ENCODE measurements at places on chromosomes 11 and 22.
A peak's percentile ranks its signal among the peaks of the same experiment; 100 is the strongest.

- DNase-seq = no peak
Measured at GRCh38 chr11:75831915-75832502, 17.0 kb downstream of the UVRAG start.

DNA sequence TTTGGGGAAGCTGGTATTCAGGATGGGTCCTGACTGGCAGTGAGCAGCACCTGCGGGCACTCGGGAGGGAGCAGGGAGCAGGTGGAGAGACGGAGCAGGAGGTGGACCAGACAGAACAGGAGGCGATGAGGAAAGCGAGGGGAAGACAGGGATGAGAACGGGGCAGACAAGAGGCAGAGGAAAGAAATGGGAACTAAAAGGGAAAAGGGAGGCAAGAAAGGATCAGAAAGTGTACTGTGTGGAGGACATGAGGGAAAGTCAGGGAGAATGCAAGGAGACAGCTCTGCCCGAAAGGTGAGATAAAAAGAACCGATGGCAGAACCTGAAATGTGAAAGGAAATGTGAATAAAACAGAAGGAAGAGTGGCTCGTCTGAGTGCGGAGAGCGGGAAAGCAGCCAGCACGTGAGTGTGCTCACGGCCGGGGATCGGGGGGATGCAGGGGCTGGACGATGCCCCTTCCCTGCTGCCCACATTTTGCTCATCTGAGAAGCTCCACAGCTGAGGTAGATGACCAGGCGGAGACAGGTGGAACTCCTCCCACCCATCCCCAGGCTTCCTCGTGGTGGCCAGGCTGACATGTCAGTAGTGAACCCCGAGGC, 494.4 kb upstream of the B3GAT1 start:
- no peak for DNase-seq

GRCh38 chr11:130314750-130315285, at the start of gene ZBTB44:
Gene ZBTB44 (minus strand): TSS chr11:130314917. CDS start chr11:130261873, 53,044 bp downstream.
- peak; percentile 90 for DNase-seq

DNA sequence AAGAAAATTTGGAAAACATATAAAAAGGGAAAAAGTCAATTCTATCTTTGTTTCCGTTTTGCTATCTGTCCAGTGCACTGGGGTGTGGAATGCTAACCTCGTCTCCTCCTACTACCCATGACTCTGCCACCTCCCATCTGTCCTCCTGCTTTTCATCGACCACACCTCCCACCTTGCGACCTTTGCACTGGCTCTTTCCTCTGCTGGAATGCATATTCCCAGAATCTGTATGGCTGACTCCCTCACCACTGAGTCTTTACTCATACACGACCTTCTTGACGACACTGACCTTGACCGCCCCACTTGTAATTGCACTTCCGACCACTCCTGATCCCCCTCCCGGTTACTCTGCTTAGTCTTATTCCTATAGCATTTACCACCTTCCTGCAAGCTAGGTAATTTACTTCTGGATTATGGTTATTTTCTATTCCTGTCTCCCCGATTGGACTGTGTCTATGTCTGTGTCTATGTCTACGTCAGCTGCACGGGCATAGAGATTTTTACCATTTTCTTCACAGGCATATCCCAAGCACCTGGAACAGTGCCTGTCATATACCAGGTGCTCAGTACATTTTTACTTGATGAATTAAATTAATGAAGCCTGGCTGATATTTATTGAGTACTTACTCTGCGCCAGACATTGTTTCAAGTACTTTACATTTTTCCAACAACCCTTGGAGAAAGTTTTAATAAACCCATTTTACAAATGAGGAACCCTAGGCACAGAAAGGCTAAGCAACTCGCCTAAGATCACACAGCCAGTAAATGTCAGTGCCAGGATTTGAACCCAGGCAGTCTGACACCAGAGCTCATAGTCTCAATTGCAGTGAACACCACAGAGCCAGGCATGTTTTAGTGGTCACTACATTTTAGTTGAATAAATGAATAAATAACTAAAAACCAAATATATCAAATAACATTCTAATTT, 89.3 kb upstream of the SLC22A12 start:
- no peak for DNase-seq

DNA sequence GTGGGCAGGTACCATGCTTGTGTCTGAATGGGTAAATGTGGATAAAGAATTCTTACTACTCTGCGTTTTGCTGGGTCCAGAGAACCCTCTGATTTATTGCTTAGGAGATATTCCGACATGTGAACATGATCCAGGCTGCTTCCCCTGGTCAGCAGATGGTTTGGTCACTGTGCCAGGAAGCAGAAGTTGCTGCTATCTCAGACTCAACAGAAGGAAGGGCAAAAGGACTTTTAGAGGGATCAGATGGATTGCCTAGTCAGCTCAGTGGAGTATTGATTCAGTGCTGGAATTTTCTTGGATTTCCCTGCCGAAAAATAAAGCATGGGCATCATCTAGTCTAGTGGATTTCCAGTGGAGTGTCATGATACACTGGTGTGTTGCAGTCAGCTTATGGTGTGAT, 440.1 kb downstream of the NTM start:
- no peak for DNase-seq

DNA sequence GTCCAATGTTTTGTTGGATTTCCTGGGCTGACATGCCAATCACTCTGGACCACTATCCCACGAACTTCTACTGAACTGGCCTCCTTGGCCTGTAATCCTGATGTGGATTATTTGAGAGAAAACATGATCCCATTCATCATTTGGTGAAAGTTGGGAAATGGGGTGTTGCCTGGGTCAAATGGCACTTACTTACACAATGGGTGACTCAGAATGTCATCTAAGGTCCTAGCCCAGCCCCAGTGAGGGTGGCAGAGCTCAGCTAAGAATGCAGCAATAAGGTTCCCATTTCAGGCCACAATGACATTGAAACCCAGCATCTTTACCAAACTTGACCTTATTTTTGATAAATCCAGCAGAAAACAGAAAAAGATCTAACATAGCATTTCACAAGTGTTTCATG, 8.0 kb upstream of the DSCAML1 start:
- DNase-seq = no peak

DNA sequence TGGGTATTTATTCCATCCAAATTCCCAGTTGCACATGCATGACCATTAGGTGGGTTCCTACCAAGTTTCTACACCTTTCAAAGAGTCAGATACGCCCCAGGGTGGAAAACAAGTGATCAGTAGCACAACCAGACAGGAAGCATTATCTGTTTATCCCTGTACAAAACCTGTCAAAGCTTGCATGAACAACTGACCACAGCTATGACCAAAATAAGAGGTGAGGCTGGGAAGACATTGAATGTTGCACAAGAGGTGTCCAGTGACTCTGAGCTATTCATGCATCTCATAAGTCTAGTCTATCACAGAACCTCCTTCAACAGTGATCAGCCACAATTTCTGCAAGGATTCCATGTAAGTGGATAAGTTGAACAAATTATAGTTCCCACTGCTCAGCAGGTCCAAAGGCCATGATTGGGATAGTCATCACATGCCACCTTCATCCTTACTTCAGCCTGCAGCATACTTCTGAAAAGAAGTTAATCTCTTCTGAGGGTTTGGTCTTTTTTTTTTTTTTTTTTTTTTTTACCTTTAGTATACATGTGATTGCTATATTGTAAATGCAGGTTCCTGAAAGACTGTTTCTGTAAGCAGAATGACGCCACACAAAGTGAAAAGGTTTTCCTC, 28.0 kb upstream of the TMEM45B start:
- no peak for DNase-seq

DNA sequence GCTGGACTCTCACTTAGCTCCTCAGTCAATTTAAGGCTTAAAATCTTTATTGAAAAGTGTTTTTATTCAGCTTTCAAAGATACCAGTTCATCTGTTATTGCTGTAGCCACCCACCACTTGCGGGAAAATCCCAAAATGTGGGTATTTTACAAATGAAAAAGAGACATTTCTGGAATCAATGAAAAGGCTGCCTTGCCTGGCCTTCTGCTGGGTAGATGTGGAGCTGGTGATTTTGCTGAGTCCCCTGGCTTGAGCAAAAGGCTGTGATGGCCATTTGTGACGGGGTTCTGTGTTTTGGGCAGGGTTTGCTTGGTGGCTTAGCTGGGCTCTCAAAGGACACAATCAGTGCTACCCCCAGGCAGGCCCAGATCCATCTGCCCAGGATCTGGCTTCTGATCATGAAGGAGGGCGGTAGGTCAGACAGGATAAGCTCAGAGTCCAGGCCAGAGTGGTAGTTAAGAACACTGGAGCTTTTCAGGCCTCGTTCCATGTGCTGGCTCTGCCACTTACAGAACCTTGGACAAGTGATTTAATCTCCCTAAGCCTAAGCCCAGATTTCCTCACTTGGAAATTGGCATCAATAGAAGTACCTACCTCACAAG, 36.1 kb downstream of the UBASH3B start:
- no peak for DNase-seq

GRCh38 chr11:60866911-60867870, at the start of gene ZP1:
Gene ZP1 (plus strand): TSS chr11:60867542. CDS start chr11:60867562, 20 bp downstream.
- DNase-seq = no peak

DNA sequence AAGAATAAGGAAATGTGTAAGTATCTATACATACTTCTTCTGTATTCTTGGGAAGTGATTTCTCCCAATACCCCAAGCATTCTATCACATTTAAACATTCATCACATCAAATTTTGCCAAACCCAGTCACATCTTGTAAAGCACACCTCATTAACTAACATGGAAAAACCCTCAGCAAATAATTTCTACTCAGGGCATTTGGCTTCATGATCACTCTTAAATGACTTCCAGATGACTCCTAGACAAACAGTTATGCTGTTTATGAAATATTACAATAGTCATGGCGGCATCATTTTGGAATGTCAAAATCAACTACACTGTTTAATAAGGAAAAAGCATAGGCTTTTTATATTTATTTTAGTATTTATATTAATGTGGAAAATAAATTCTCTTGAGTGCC, 47.3 kb upstream of the CCDC34 start:
- no peak for DNase-seq

DNA sequence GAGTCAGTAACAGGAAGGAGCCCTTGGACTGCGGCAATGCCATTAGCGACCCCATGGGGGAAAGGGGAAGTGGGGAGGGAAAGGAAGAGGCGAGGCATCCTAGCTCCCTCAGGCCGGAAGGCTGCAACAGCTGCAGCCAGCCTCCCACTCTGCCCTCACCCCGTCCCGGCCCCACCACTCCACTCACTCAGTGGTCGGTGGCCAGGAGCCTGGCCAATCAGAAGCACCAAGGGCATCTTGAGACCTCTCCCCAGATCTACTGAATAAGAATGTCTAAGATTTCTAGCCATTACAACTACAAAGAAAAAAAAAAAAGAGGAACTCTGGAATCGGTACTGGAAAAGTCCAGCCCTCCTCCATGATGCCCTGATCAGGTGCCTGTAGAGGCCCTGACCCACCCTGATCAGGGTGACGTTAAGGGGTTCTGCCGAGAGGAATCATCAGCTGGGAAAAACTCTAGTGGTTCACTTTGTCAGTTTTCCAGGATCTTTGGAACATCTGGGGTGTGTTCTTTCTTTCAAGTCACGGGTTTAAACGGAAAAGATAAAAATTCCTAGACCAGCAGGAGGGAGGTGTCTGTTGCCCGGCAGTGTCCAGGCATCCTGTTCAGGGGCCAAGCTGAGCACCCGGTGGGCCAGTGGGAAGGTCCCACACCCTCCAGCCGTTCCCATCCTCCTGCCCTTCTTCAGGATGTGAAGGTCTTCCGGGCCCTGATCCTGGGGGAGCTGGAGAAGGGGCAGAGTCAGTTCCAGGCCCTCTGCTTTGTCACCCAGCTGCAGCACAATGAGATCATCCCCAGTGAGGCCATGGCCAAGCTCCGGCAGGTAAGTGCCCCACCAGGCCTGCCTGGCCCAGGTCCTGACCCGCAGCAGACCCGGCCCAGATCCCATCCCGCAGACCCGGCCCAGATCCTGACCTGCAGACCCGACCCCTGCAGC, 14.4 kb downstream of the OAF start:
- DNase-seq = no peak

- DNase-seq = no peak
Measured at GRCh38 chr11:118870396-118871343, 13.0 kb upstream of the CXCR5 start.

DNA sequence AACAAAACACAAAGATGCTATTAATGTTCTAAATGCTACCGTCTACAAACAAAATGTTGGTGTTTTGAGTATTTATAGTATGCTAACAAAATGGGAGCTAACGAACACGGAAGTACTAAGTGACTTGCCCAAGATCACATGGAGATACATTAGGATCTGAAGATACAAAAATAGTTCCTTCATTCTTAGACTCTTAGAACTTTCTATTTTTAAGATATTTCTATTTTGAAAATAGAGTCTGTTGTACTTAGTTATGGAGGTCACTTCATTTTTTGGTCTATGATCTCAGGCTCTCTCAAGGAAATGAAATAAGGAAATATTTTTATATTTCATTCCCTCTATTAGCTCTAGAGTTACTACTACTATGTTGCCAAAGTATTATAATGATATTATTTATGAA, 64.2 kb downstream of the APOL5 start:
- no peak for DNase-seq

DNA sequence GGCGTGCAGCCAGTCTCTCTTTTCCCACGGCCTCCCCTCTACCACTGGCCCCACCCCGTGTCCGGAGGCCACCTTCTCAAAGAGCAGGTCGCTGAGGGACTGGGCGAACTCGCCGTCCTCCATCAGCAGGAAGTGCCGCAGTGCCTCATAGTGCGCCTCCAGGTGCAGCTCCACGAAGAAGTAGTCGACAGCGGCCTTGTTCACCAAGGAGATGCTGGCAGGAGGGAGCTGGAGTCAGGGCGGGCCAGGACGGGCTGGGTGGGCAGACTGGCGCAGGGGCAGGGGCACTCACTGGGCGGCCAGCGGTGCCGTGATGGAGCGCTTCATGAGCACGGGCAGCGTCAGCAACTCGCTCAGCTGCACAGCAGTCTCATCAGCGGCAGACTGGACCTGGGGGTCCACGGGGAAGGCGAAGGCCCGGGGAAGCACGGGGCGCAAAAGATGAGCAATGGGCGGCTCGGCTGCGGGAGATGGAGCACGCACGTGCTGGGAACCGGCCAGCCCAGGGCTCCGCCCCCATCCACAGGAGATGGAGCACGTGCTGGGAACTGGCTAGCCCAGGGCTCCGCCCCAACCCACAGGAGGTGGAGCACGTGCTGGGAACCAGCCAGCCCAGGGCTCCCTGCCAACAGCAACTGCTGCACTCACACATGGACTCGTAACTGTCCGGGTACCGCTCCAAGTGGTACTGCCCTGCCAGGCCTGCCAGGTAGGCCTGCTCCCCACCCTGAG, 18.4 kb downstream of the SELENOO start:
- peak; percentile 69 for DNase-seq

- peak; percentile 64 for DNase-seq
Measured at GRCh38 chr11:71420455-71421241, 27.5 kb downstream of the DHCR7 start.

- DNase-seq = peak; percentile 62
Measured at GRCh38 chr11:82776377-82776776, 42.7 kb upstream of the FAM181B start.

- no peak for DNase-seq
Measured at GRCh38 chr11:101436511-101437142, 147.2 kb downstream of the TRPC6 start.

- no peak for DNase-seq
Measured at GRCh38 chr11:96367342-96367741, 22.4 kb downstream of the CCDC82 start.

- no peak for DNase-seq
Measured at GRCh38 chr11:61413496-61413895, 16.3 kb downstream of the CPSF7 start.

- no peak for DNase-seq
Measured at GRCh38 chr11:107218123-107219013, 200.1 kb upstream of the GUCY1A2 start.

- DNase-seq = no peak
Measured at GRCh38 chr11:86548271-86548917, 124.0 kb downstream of the ME3 start.
